ENCODE measurements at places on chromosomes 13 and 19.

DNA sequence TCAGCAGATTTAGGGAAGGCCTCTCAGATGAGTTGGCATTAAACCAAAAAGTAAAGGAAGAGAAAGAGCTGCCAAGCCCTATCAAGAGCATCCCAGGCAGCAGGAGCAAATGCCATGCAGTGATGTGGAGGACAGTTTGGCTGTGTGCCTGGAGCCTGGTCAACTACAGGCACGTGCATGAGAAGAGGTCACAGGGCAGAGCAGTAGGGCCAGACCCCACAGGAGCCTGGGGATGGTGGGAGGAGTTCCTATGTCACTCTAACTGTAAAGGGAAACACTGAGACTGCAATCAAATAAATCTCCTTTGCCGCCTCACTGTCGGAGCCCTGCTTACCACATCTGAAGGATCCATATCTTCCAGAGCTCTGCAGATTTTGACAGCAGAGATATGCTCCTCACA lies 240.5 kb downstream of the ENOX1 start:
- DNase-seq: no peak

GRCh38 chr13:47837104-47837880 lies 163.8 kb downstream of the SUCLA2 start:
- DNase-seq: no peak

GRCh38 chr13:49052813-49053212 lies 77.1 kb downstream of the FNDC3A start:
- DNase-seq: no peak

DNA sequence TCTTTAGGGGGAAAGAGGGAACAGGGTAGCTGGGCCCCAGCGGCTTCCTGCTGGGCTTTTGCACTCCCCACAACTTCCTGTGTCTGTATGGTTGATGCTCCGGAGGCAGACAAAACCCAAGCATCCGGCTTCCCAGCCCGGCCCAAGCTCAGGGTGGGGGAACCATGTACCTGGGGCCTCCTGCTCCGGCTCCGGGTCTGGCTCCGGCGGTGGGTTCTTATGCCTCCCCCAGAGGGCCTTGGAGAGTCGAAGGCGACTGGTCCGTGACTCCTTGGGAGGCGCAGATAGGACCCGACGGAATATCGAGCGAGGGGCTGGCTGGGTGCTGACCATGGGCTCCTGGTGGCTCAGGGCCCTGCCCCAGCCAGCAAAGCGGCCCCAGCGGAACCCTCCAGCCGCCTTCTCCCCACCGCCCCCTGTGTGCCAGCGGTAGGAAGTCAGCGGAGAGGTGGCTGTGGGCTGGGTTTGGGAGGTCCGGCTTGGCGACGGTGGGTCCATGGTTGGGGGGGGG lies 428 bp downstream of the RASAL3 start:
- peak; percentile 59 for DNase-seq

DNA sequence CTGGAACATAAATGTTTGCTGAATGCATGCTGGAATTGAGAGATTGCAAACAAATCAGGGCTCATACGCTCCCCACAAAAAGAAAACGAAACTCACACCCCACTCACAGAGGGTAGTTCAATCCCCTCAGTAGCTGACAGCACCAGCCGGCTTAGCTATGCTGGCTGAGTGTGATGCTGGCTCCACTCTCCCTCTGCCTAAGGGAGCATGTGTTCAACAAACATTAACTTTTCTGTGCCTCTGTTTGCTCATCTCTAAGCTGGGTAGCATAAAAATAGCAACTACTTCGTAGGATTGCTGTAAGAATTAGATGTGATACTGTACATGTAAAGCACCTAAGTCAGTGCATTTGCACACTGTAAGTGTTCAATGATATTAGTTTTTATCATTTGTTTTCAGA lies 282.6 kb downstream of the FOXO1 start:
- no peak for DNase-seq

GRCh38 chr19:1854039-1854541 lies 5.8 kb upstream of the REXO1 start:
- no peak for DNase-seq

DNA sequence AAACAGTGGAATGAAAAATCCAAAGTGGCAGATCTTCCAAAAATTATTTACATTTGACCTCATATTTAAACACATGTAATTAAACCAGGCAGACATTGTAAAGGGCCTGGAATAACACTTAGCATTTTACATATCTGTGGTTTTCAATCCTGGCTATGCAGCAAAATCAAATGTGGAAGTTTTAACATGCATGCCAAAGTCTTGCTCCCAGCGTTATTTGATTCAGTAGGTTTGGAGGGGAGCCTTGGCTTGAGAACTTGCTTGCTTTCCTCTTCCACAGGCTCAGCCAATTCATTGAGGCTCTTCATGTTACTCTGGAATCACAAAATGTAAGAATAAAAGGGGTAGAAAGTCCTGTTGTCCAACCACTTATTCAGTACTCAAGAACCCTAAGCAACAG lies 42.5 kb upstream of the INTS6 start:
- no peak for DNase-seq

GRCh38 chr19:48812094-48812929 lies 1.5 kb upstream of the BCAT2 start:
- no peak for DNase-seq

- DNase-seq: no peak
Measured at GRCh38 chr13:110699148-110700145, 6.5 kb downstream of the CARS2 start.

- DNase-seq: no peak
Measured at GRCh38 chr13:99523838-99524237, 22.6 kb downstream of the TM9SF2 start.

GRCh38 chr13:46160471-46161066 lies 21.4 kb downstream of the LCP1 start:
- DNase-seq: no peak

DNA sequence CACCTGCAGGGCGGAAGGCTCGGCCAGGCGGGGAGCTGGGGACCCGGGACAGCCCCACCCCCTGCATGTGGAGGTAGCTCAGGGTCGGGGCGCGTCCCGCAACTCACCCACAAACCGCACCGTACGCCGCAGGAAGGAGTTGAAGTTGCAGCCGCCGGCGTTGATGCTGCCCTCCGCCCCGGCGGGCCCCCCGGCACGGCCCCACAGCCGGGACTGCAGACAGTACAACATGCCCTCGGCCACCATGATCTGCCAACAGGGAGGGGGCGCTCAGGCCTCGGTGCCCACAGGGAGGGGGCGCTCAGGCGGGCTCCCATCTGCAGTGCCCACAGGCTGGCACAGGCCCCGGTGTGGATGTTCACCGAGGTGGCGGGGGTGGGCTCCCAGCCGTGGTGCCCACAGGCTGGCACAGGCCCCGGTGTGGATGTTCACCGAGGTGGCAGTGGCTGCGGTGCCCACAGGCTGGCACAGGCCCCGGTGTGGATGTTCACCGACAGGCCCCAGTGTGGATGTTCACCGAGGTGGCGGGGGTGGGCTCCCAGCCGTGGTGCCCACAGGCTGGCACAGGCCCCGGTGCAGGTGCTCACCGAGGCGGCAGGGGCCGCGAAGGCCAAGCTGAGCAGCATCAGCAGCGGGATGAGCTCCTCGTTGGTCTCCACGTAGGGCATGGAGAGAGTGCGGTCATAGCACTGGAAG lies 6.5 kb downstream of the PLPPR3 start:
- DNase-seq: no peak

DNA sequence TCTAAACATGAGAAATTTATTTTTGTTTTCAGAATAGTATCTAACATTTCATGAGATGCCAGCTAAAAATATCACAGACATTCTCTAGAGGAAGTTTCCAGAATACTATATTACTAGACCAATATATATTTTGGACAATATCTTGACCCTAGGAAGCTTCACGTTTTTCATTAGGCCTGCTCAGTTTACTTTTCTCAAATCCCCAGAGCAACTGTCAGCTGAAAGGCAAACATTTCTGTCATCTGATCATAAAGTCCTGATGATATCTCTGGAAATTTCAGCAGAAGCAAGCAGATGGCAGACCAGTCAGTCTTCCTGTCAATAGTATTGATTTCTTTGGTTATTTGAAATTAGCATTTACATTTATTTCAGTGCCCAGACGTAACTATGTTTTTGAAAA lies 4.0 kb downstream of the POSTN start:
- no peak for DNase-seq

DNA sequence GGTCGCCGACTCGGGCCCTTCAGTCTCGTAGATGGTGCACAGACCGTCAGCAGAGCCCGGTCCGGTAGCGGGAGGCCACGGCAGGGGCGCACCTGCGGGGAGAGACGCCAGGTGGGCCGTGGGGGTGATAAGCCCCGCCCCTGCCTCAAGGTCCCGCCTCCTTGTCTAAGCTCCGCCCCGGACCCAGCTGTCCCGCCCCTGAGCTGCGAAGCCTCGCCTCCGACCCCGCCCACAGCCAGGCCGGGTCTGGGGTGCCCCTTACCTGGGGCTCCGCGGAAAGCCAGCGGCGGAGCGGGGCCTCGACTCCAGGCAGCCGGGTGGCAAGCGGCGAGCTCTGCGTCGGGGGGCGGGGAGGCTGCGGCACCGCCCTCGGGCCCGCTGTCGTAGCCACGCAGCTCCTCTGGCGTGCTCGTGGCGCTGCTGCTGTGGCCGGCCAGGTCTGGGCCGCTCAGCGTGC lies 4.7 kb downstream of the PRR36 start:
- DNase-seq: peak; percentile 65

- DNase-seq: no peak
Measured at GRCh38 chr13:43936647-43937046, 56.9 kb downstream of the LACC1 start.

DNA sequence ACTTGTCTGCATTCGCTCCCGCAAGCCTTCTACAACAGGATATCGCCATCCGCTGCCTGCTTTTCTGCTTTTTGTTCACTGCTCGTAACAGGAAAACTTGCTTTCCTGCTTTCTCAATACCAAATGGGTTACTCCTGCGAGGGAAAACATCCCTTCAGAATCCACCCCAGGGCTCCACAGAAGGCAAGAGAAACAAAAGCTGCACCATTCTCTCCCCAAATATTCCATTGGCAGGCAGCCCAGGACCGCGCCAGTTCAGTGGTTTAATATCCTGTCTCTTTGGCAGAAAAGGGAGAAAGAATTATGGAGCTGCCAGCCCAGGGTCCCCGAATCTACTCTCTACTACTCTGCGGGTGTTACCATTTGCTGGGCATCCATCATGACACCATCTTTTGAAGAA lies 84.7 kb upstream of the DOCK9 start:
- DNase-seq: no peak

DNA sequence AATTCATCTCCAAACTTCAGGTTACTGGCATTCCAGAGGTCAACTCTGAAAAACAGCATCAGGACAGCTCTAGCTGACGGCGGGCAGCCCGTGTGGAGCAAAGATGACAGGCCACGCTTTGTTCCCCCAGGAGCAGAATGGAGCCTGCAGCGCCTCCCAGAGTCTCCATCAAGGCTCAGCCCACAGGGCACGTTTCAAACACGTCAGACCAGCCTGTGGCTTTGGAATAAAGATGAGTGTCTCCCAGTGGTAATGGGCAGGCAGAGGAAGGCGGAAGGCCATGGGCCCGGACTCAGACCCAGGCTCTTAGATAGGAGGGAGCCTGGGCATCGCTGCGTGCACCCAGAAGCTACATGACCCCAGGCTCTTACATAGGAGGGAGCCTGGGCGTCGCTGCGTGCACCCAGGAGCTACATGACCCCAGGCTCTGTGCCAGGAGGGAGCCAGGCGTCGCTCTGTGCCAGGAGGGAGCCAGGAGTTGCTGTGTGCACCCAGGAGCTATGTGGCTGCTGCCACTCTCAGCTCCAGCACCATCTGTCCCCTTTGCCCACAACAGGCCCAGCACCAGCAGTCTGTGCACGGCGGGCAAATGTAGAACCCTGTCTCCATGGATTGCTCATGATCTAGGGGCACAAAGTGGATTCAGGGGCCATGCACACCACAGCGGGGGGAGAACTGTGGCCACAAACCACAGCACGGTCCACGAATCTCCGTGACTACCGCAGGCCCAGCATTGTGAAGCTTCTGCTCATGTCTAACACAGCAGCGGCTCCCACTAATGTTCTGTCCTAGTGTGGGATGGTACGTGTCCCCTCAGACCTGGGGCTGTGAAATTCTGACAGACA lies 47.8 kb upstream of the C13orf46 start:
- no peak for DNase-seq

DNA sequence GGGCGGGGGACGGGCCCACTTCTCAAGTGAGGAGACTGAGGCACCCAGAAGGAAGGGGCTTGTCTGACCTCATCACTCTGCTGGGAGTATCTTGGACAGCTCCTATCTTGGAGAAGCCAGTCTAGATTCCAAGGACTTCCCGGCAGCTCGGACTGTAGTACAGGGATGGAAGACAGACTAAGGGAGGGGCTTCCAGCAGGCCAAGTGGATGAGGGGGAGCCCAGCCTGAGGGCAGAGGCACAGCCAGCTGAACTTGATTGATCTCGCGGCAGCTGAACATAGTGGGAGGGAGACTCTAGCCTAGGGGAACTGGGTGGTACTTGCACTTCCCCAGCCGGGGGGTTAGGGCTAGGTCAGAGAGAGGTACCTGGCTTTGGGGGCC lies 711 bp downstream of the CILP2 start:
- no peak for DNase-seq

DNA sequence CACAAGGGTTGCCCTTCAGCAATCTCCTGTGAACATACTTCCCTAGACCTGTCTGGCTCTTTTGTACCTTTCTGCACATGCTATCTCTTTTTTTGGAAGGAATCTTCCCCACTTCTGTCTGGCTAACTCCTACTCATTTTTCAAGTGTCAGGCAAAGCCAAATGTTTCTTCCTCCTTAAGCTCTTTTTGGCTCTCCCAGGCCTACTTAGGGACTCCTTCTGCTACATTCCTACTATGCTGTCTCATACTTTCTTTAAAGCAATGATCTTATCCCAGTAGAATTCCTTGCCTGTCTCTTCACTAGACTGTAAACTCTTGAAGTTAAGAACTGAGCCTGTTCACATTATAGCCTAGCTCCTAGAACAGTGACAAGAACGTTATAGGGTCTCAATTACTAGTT lies 114.9 kb upstream of the WASF3 start:
- DNase-seq: no peak

DNA sequence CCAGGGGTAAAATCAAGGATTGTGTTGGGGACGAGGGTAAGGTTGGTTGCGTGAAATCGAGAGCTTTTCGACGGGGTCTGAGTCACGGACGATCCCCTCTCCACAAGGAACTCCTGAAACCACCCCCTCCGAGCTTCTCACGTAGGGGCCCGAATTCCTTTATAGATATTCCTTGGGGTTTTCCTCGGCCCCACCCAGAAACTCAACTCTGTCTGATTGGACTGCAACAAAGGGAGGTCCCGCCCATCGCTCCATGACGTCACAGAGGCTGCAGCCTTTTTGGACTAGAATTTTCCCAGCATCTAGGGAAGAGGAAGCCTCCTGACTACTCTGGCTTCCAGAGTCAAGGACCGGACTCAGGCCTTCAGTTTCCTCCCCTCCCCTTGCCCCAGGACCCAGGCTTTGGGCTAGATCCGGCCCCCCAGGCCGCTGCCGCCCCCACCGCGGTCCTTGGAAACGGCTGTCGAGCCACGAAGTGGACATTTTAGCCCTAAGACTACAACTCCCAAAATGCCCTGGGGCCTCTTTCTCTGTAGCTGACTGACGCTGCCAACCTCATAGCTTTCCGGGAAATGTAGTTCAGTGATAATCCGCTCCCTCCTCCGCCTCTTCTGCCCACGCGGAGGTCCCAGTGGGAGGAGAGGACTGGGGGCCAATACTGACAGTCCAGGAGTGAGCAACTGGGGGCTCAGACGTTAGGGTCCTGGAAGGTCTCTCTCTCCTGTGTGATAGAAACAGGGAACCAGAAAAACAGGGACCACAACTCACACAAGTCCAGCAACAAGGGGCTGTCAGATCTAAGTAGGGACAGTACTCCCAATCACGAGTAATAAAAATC lies at the start of gene IZUMO1:
Gene IZUMO1 (minus strand): TSS at position 172 of the 838 bp plus-strand sequence. CDS start 1,050 bp downstream, outside the sequence.
- no peak for DNase-seq

Data from stimulated activated CD8-positive, alpha-beta memory T cell treated with anti-CD3 and anti-CD28 coated beads, Interleukin-12 subunit alpha, Interleukin-12 subunit beta, amount 100 ng/mL, for 4 hours (primary cell).